ENCODE measurements at places on chromosomes 3 and 15.

- no peak for DNase-seq
Observed at GRCh38 chr15:62855085-62855476, 187.5 kb upstream of the TPM1 start.

GRCh38 chr3:156093964-156094363 lies 26.4 kb upstream of the KCNAB1 start:
- no peak for DNase-seq

GRCh38 chr15:85480923-85481322 lies 100.5 kb downstream of the AKAP13 start:
- DNase-seq: no peak

- peak; percentile 56 for DNase-seq
Observed at GRCh38 chr3:58560771-58561311, 16.4 kb downstream of the FAM107A start.

DNA sequence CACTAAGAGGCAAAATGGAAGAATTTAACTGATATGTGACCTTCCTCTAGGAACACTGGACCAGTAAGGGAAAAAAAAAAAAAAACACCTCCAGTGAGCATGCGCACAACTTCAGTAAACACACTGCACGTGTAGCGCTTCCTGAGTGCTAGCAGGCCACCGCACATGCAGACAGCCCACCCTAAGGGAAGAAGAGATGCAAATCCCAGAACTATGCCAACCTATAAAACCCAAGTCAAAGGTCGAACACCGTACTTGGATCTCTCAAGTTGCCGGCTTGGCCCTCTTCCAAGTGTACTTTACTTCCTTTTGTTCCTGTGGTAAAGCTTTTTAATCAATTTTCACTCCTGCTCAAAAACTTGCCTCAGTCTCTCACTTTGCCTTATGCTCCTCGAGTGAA lies 64.5 kb upstream of the CADPS start:
- no peak for DNase-seq

- DNase-seq: no peak
Observed at GRCh38 chr3:157398598-157398997, 38.1 kb upstream of the PTX3 start.

DNA sequence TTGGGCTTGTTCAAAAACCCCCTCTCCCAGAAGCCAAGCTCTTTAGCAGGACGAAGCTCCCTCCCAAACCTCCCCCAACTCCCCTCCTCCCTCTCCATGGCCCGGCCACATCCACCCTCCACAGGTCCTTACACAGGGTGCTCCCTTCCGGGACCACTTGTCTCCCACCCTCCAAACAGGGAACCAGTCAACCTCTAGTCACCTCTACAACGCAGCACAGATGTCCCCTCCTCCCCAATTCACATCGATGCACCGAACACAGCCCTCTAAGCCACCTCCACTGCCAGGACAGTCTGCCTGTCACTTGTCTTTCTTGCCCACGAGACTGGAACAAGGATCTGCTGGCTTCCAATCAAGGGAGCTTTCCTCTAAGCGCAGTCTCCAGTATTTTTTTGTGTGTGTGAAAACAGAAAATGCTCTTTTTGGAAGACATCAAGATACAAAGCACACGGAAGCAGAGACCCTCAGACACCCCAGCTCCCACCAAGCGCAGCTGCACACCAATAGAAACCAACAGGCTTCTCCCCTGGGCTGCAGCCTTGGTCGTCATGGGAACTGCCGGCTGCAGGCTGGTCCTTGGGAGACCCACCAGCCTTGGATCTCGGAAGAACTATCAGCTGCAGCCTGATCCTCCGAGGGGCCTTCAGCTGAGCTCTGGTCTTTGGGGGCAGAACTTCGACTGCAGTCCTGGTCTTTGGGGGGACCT lies 26.5 kb downstream of the IQSEC1 start:
- no peak for DNase-seq

GRCh38 chr3:135034891-135035440 lies 239.9 kb downstream of the EPHB1 start:
- no peak for DNase-seq

DNA sequence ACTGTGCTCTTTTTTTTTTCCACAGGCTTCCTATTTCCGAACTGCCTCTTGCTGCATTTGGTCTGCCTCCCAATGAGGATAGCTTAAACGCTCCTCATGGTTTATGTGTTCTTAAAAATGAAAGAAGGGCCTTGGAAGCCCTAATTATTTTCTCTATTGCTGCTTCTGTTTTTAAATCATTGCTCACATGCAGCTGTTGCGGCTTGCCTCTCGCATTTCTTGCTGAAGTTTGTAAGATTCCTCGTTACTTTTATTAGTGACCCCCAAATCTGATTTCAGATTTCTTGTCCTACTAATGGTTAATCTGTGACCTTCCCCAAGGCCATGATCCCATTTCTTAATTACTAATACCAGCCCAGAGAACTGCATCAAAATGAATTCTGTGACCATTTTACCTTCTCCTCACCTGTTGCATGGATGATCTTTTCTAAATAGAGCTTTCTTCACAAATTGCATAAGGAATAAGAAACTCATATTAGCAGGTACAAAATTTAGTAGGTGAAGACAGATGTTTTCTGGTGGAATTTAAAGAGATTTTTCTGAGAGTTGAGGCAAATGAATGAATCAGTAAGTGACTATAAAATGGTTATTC lies 1.8 kb downstream of the UBE2E1 start:
- DNase-seq: no peak

DNA sequence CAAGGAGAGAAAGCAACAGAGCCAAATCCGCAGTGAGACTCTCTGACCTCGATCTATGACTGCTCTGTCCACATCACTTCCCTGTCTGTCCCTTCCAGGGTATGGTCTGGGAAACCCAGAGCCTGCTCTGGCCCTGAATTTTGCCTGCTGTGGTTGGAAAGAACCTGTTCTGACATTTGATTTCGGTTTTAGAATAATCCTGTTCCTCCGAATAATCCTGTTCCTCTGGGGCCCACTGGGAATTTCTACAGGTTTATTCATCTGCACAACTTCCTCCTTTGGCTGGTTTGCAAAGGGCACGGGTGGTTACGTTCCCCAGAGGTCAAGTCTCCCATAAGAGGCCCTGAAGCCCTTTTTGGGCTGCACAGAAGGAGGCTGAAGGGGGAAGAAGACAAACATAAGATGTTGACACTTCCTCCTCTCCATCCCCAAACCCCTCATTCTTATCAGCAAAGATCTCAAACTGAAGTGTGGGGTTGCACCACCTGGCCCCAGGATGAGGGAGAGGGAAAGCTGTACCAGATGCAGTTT lies 10.6 kb downstream of the LAMP3 start:
- no peak for DNase-seq

GRCh38 chr15:31308185-31308639 lies 18.4 kb upstream of the KLF13 start:
- no peak for DNase-seq

- DNase-seq: peak; percentile 12
Observed at GRCh38 chr3:116757315-116757714, 47.7 kb downstream of the TUSC7 start.

GRCh38 chr3:190862209-190863118 lies at the start of gene GMNC:
GMNC (minus strand) TSS chr3:190862694; CDS start chr3:190862615, 79 bp downstream.
- DNase-seq: peak; percentile 63

- peak; percentile 32 for DNase-seq
Observed at GRCh38 chr3:123447749-123448517, 957 bp downstream of the ADCY5 start.

- DNase-seq: no peak
Observed at GRCh38 chr15:85545752-85546151, 165.3 kb downstream of the AKAP13 start.

- DNase-seq: no peak
Observed at GRCh38 chr3:24220859-24221657, 273.6 kb downstream of the THRB start.

DNA sequence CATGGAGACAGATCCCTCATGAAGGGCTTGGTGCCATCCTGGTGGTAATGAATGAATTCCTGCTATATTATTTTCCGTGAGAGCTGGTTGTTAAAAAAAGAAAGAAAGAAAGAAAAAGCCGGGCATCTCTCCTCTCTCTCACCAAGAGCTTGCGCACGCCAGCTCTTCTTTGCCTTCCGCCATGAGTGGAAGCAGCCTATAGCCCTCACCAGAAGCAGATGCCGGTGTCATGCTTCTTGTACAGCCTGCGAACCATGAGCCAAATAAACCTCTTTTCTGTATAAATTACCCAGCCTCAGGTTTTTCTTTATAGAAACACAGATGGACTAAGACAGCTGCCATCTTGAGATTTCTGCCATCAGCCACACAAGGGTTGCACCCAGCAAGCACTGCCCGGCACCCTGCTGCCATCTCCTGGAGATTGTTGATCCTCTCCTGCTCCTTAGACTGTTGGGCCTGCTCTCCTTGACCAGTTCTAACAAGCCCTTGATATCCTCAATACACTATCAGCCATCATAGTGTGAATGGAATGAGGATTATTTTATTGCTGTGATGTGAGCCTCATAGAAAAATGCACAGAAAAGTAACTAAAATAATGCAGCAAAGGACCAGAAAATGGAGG lies 3.5 kb upstream of the AHSG start:
- peak; percentile 80 for DNase-seq

- DNase-seq: no peak
Observed at GRCh38 chr3:177145381-177145780, 51.9 kb downstream of the TBL1XR1 start.

DNA sequence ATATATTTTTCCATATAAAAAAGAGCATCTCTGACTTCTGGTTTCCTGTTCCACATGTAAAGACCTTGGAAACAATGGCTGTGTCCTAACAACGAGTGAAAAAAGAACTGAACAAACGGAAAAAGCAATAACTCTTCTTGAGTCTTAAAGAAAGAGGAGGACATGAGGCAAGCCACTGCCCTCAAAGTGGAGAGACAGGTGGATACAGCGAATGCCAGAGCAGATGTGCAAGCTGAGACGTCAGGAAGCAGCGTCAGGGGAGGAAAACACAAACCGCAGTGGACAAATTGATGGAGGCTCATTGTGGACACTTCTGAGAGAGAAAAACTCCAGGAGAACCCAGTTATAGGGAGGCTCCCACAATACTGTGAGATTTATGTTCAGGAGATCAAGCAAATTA lies 208.0 kb upstream of the MME start:
- DNase-seq: no peak

GRCh38 chr3:132606085-132606484 lies 9.0 kb downstream of the ACKR4 start:
- no peak for DNase-seq

DNA sequence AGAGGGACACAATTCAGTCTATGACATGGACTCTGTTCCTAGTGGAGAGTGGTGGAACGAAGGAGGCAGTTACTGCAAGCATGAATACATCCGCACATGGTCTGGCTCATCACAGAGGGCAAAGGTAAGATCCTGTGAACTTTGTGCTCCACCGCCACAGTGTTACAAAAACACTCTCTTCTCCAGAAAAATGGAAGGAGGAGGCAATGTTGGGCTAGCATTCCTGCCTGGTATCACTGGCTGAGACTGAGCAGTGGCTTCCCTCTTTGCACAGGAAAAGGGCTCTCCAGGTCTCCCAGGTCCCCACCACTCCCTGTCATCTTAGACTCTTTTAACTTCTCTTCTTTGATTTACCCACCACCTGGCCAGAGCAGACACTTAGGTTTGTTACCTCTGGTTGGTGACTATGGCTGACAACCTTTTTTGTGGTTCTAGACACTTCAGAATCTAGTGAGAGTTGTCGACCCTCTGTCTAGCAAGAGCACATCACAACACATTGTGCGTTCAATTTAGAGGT lies 1.5 kb upstream of the EEFSEC start:
- DNase-seq: no peak
